NCI-H1092 (cell line): ENCODE measurements at places on chromosomes 3 and 15.

- no peak for DNase-seq
Measured at GRCh38 chr3:188861842-188862744, 309.7 kb upstream of the TPRG1 start.

- no peak for DNase-seq
Measured at GRCh38 chr3:172305552-172305951, 142.7 kb downstream of the GHSR start.

DNA sequence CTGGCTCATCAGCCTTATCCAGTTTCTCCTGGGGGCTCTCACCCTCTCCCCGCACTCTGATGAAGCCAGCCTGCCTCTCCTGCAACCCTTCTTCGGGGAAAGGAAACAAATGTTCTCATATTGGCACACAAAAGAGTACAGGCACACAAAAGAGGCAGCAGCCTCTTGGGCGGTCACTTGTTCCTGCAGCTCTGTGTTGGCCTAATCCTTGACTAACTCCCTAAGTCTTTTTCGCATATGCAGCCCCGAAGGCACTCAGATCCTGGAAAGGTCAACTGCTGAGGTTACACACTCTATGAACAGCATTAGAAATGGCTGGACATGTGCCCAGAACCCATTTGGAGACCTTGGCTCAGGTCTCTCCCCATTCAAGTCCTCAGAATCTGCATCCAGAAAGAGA lies 7.4 kb upstream of the CAMP start:
- DNase-seq = no peak

GRCh38 chr15:58740436-58740835 lies 9.1 kb downstream of the ADAM10 start:
- no peak for DNase-seq

DNA sequence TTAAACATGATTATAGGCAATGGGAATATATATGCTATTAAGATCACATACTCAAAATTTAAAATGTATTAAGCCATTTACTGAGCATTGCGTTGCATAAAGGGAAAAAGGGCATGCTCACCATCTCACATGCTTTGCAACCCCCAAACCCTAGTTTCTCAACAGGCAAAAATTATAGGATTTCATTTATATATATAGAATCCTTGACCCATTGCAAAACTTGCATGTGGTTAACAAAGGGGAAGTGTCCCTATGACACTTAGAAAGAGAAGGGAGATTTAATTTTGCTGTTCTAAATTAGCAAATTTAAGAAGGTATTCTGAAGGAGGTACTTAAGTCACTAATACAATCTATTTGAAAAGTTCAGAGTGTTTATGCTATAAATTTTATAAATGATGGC lies 837.8 kb downstream of the DIPK2A start:
- DNase-seq = no peak

DNA sequence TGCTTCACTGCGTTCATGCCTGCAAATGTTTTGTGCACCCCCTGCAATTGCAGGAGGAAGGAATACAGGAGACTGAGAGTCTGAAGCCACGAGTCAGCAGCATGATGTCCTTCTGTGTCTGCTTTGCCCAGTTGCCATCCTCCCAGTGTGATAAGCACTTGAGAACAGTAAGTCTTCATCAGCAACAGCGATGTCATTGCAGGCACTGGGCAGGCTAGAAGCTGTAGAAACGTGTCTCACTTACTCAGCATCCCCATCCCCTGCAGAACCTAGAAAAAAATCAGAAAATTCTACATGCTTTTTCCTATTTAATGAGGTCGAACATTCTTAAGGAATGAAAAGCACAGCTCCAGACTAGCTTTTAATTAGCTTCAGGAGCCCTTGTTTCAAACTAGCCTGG lies 156.5 kb upstream of the LPP start:
- DNase-seq = no peak

- DNase-seq = no peak
Measured at GRCh38 chr3:139640456-139640855, 37.3 kb downstream of the NMNAT3 start.

DNA sequence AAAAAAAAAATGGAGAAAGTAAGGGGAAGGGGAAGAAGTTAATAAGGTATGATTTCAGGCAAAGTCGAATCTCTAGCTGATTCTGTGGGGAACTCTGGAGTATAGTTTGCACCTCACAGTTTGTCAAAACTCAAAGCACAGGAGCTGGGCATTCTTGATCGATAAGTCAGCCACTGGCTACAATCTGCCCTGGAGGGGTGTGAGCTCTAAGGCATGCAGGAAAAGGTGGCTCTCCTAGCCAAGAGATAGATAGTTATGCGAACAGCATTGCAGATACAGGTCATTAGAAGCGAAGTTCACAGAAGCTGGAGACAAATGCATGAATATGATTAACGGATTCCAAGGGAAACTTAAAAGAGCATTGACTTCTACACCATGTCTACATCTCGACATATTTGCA lies 952.6 kb downstream of the AGBL1 start:
- no peak for DNase-seq

GRCh38 chr15:46703871-46704637 lies 1013.3 kb upstream of the SEMA6D start:
- DNase-seq = no peak

DNA sequence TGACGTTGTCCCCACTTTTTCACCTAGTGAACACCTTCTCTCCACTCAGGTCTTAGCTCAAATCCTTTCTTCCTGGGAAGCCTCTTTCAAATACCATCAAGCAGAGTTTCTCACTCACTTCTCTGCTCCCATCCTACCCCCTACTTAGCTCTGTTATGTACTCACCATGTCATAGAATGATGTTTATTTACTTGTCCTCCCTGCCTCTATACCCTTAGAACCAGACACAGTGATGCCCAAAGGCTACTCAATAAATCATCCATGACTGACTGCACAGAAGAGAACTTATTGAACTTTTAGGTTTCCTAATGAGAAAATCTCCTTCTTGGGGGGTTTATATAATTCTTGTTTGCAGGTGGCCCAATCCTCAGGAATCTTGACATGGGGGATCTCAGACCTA lies 154.2 kb downstream of the SSR3 start:
- no peak for DNase-seq
